ENCODE measurements at places on chromosomes 7 and 10. TPM values are rescaled to one million over a fixed set of nuclear protein-coding genes. Genes with fewer than 3 reads are reported as not detected.

- no peak for DNase-seq
These were observed 47.5 kb downstream of the WIPF3 start for GRCh38 chr7:29853789-29854188.

CALHM1 gene
- not detected for total RNA-seq

SPDYE5 gene
- not detected for total RNA-seq

DNA sequence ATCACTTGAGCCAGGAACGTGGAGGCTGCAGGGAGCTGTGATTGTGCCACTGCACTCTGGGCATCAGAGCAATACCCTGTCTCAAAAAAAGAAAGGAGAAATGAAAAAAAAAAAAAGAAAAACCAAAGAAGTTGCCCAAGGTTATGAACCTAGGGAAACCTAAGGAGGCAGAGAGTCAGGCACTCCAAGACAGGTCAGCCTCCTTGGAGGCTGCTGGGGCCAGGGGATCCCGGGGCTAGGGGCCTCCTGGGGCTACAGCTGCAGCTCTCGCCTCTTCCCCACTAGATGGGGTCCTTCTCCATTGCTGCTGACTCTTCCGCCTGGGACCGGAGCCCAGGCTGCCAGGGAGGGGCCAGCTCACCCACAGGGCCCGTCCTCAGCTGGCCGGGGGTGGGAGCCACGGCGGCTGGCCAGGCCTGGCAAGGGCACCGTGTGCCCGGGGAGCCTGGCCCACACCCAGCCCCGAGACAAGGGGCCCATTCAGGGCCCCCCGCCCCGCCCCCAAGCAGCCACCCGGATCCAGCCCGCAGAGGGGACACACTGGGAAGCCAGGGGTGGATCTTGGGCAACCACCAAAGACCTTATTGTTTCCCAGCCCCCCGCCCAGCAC lies 1.7 kb upstream of the SPACDR start:
- DNase-seq = peak; percentile 79

DNA sequence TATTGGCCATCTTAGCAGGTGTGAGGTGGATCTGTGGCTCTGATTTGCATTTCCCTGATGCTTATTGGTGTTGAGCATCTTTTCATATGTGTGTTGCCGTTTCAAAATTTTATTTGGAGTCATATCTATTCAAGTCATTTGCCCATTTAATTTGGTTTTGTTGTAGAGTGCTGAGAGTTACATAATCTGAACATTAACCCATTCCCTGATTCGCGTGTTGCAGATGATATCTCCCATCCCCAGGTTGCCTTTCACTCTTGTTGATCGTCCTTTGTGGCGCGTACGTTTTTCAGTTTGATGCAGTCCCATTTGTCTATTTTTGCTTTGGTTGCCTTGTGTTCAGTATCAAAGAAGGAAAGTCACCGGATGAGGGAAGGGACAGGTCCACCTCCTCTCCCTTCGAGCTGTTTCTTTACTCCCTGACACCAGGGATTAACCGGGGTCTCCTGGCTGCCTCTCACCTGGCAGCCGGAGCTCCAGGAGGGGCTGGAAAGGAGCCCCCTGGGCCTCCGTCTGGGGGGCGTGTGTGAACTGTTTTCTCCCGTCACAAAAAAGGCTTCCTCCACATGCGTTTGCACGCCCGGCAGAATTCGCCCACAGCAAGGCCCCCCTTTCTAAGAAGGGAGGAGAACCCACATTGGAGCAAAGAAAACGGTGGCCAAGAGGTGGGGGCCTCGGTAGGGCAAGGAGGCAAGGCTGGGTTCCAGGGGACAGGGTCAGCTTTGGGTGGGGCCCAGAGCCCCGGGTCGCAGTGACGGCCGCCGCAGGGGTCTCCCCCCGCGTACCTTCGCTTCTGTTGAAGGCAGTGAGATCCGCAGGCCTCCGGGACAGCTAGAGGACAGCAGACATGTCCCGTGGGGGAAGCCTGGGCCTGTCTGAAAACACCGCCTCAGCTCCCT lies 8.3 kb downstream of the MNX1 start:
- no peak for DNase-seq

DNA sequence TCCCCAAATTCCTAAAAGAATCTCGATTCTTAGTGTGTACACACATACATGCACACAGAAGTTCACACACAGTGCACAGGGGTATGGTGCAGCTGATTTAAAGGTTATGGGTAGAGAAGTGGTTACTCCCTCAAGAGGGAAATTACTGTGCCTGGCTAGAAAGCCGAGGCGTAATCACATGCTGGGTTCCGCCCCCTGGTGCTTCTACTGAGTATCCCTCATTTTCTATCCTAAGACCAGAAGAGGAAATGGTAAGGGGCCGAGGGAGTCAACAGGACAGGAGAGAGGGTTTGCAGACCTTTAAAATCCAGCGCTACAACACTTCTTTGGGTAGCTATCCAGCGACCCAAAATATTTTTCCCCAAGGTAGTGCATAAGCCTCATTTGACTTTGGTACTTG lies 147.3 kb upstream of the TMEM196 start:
- DNase-seq = no peak

AZGP1 gene
- not detected for total RNA-seq

GRCh38 chr7:149832332-149833041 lies 5.7 kb upstream of the ZNF862 start:
- no peak for DNase-seq

HGF gene
- 108 TPM for total RNA-seq

PIK3AP1 gene
- total RNA-seq = 0.17 TPM

DNA sequence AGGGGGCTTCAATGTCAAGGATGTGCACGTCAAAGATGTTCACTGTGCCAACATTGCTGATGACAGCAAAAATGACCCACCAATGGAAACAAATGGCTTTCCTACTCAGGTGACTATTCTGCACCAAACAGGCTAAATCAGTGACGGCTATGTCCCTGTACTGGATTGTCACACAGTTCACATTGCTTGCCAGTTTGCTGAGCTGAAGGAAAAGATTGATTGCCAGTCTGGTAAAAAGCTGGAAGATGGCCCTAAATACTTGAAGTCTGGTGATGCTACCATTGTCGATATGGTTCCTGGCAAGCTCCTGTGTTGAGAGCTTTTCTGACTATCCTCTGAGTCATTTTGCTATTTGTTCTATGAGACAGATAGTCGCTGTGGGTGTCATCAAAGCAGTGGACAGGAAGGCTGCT lies 202.2 kb upstream of the ETV1 start:
- peak; percentile 65 for DNase-seq

GRCh38 chr7:140423501-140423900 lies 19.6 kb downstream of the RAB19 start:
- DNase-seq = no peak

LRMDA gene
- total RNA-seq = 1.0 TPM

Data from fibroblast of lung (primary cell).